HFFc6 (cell line): ENCODE measurements at places on chromosomes 5 and 9. TPM values are rescaled to one million over a fixed set of nuclear protein-coding genes. Genes with fewer than 3 reads are reported as not detected.

Gene NCS1
- 96.5 to 99.4 TPM (median 98.1 TPM) in 3 replicates for total RNA-seq

- H3K36me3 ChIP-seq: no peaks in the 10 kb centered on the region; the same call in 1 of the 2 replicates
- no peak overlapping the region for H3K27ac ChIP-seq
- no peak overlapping the region for H3K4me3 ChIP-seq
- DNase-seq: no peak
- H3K27me3 ChIP-seq: peaks cover 7% of the 10 kb centered on the region
These were observed 118.5 kb upstream of the FSTL4 start for GRCh38 chr5:133730866-133731265.

- peak; percentile 80 for DNase-seq
- H3K27ac ChIP-seq: peak overlapping the region; percentile 91
- H3K36me3 ChIP-seq: peaks cover 9% of the 10 kb centered on the region; the same call in 1 of the 2 replicates
- peaks cover 7% of the 10 kb centered on the region; the same call in 1 of the 2 replicates for H3K27me3 ChIP-seq
- H3K4me1 ChIP-seq: peaks cover 80% of the 10 kb centered on the region
These were observed 148.1 kb upstream of the DMRT1 start for GRCh38 chr9:693201-694091.

Gene TTC39B
- 5.5 to 6.1 TPM (median 5.7 TPM) in 3 replicates for total RNA-seq

DNA sequence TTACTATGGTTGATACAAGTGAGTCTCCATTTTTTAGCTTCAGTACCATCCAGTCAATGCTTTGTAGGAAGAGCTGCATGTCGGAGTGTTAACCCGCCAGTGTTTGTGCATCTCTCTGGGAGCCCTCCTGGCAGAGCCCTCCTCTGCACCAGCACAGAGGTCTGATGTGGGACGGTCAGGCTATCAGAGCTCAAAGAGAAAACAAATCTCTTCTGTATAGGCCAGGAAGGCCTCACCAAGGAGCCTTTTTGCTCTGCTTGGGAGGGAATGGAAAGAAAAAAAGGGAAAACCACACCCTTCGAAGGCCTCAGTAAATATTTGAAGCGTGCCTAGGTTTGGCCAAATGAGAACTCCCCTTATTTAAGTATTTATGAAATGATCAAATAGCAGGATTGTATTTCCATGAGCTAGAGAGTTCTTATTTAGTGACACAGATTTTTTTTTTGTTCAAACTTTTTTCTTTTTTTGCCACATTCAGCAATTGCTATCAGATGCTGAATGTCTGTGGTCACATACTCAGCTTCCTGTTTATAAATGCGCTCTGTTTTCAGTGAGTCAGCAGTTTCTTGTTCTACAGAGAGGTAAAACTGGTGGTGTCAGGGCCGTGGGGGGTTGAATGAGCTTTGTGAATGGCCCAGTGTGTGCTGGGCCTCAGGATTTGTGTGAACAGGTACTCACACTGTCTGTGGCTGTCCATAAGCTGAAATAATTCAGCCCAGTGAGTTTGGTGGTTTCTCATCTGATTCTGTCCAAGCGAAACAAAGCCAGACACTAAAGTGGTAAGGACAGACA, 226.6 kb downstream of the SNX18 start:
- peak; percentile 96 for DNase-seq
- peak overlapping the region; percentile 99 for H3K27ac ChIP-seq
- H3K27me3 ChIP-seq: no peaks in the 10 kb centered on the region
- peak overlapping the region; percentile 73 for H3K4me3 ChIP-seq
- H3K4me1 ChIP-seq: peaks cover 62% of the 10 kb centered on the region
